ENCODE measurements at places on chromosomes 5 and 9.

DNA sequence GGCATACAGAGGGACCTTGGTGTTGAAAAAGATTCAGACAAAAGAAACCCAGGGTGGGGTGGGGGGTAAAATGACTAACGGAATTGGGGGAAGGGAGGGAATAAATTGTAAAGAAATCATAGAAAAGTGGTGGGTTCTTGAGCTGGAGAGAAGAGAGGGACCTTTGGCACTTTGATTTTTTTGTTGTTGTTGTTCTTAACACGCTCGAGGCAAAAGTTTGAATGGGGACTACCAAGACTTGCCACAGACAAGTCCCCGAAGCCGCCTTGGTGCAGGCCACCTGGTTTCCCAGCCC lies 616 bp downstream of the VCAN start:
- DNase-seq = no peak

GRCh38 chr5:102873379-102873932 lies 118.4 kb downstream of the PAM start:
- no peak for DNase-seq

GRCh38 chr9:80866121-80866520 lies 823.2 kb downstream of the TLE1 start:
- no peak for DNase-seq

DNA sequence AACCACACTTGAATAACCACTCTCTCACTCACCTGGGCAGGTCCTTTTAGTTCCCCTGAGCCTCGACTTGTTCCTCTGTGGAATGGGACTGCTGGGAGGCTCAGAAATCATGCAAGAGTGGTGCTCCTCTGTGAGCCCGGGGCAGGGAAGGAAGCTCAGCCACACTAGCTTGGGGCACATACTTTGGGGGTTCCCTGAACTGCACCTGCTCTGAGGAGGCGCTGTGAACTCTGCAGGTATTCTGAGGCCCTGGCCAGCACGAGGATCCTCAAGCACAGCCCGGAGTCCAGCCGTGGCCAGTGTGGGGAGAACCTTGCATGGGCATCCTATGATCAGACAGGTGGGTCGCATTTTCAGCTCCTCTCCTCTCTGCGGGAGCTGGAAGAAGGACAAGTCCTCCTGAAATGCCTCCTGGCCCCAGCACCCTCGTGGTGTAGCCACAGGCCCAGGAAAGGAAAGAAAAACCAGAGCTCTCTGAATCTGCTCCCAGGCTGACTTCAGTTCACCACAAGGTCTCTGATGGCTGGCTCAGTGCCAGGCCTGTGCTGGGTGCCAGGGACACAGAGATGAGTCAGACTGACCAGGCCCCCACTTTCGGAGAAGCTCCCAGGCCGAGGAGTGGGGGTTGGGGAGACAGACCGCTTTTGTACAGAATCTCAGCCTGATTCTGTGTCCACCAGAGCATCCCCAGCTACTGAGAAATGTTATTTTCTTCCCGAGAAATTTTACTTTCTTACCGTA lies 11.9 kb downstream of the GLIPR2 start:
- DNase-seq = no peak

DNA sequence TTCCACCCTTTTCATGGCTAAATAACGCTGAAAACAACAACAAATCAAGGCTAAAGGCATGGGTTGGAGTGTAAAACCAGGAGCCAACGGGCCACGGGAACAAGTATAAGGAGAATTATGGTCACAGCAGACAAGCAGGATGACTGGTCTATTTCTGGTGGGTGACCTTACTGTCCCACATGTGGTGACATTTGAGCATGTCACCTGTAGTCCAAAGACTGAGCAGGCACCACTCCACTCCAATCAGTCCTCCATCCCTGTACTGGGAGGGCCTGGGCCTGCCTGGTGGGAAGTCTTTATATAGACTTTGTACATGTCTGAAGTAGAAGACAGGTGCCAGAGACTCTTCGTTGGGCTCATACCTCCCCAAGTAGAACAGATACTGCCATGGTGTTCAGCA lies 36.8 kb downstream of the C9orf153 start:
- no peak for DNase-seq

- no peak for DNase-seq
Measured at GRCh38 chr5:68884883-68885282, 208.9 kb upstream of the SLC30A5 start.

DNA sequence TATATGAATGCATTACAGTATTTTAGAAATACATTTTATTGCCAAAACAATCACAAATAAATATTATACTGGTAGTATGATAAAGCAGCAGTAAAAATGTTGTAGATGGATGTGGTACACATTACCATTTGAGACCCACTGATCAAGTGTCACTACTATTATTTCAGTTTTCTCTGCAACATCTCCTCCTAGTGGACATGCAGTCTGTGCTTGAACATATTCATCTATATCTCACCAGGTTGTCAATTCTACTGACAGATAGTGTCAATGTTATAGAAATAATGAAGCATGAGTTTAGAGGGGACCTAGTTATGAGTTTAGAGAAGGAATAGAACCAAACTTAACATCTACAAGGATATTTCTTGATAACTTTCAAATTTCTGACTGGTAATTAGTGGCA lies 39.2 kb upstream of the ELOVL7 start:
- DNase-seq = no peak

- DNase-seq = no peak
Measured at GRCh38 chr5:144072518-144072927, 97.9 kb downstream of the YIPF5 start.

GRCh38 chr5:128645581-128645980 lies 107.5 kb upstream of the FBN2 start:
- no peak for DNase-seq

DNA sequence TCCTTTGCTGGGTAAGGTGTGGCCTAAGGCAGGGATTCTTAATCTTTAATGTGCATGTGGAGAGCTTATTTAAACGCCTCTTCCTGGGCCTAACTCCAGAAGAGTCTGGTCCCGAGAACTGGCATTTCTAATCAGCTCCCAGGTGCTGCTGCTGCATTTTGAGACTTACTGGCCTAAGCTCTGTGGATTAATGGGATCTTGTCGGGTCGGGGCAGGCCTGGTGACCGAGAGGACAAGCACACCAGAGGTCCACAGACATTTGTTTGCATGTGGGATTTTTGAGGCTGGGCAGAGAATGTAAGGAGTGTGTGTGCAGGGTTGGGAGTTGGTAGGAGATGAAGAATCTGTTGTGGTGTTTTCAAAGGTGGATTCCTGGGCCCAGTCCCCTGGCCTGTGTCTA lies 95.0 kb upstream of the DAP start:
- DNase-seq = no peak

DNA sequence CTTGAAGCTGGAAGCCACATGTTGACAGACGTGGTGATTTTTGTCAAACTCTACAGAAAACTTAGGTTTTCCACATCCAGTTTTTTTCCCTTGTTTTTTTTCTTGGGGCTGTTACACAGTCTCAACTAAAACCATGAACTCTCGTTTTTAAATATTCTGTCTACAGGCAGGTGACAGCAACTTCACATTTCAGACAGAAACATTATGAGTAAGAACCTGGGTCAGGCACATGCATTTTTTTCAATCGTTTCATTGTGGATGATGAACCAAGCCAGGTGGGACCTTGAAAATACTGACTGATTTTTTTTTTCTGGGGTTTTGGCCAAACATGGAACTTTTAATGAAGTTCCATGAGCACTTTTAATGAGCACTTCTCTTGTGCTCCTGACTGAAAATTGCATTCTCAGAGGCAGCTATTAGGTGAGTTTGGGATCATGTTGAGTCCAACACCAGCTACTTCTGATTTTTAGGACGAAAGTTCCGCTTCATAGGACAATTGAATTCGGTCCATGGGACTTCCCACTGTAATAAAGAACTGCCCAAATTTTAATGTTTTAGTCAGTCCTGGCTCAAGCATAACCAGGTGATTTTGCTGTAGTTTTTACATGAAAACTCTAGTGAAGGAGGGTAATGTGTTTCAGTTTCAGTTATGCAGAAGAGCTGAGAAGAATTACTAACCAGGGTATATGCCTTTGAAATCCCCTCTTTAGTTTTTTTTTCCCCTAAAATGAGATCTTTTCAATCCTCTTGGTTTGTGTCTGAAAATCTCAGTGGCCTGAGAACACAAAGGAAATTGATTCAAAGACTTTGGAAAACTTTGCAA lies 93.2 kb upstream of the ADAMTS16 start:
- DNase-seq = no peak

- no peak for DNase-seq
Measured at GRCh38 chr5:33692980-33693379, 198.8 kb downstream of the ADAMTS12 start.

GRCh38 chr5:32315221-32316014 lies 2.7 kb upstream of the MTMR12 start:
- no peak for DNase-seq

DNA sequence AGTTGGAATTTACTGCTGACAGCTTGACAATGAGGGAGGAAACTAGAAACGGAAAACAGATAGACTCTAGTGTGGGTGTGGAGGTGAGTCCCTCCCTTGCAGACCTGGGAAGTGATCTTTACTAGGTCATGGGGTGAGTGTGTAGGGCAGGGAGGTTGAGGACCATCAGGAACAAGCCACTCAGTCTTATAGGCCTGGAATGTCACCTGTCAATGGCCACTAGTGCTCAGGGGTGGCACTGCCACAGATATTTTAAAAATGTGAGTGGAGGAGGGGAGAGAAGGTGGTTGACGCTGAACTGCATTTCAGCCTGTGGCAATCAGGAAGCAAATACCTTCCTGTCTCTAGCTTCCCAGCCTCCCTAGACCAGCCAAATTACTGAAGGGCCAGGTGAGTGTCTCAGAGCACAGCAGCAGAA lies 9.0 kb downstream of the OR2S2 start:
- no peak for DNase-seq

- no peak for DNase-seq
Measured at GRCh38 chr5:103800741-103801495, 238.3 kb upstream of the NUDT12 start.

- DNase-seq = peak; percentile 36
Measured at GRCh38 chr5:178576591-178577351, 13.4 kb downstream of the COL23A1 start.

- no peak for DNase-seq
Measured at GRCh38 chr5:170218726-170219125, 14.1 kb upstream of the C5orf58 start.

GRCh38 chr5:73947906-73948640 lies 322.1 kb downstream of the ARHGEF28 start:
- no peak for DNase-seq

- peak; percentile 14 for DNase-seq
Measured at GRCh38 chr9:17135295-17136160, 688 bp downstream of the CNTLN start.

DNA sequence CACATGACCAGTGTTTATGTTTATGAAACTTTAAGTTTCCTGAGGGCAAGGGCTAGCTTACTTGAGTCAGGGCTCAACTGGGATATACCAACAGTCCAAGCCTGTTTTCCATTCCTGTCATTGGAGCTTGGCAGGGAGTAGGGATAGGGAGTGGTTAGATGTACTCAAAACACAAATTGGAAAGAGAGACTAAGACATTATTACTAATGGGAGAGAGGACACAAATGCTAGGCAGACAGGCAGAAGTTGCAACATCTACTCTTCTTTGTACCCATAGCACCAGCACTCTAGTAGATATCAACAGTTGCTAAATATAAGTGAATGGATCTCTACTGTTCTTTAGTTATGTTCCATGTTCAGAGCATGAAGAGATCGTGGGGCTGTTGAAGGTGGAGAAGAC lies 62.8 kb downstream of the NPR3 start:
- DNase-seq = no peak

DNA sequence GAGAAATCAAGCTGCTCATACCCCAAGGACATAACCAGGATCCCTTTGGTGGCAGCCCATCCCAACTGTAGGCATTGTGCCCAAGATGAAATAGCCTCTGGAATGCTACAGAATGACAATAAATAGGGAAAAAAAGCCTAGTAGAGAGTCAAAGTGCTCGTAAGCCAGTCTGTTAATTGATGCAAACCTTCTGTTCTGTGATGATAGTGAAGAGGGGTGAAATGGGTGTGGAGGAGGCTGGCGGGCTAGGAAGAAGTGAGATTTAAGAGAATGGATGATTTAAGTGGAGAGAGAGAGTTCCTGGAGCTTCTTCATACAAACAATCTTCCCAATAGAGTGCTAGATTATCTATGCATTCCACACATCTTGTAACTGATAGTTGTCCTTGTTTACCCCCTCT lies 301.0 kb upstream of the PCSK5 start:
- DNase-seq = no peak

- DNase-seq = no peak
Measured at GRCh38 chr5:163938595-163938994, 433.2 kb downstream of the MAT2B start.

DNA sequence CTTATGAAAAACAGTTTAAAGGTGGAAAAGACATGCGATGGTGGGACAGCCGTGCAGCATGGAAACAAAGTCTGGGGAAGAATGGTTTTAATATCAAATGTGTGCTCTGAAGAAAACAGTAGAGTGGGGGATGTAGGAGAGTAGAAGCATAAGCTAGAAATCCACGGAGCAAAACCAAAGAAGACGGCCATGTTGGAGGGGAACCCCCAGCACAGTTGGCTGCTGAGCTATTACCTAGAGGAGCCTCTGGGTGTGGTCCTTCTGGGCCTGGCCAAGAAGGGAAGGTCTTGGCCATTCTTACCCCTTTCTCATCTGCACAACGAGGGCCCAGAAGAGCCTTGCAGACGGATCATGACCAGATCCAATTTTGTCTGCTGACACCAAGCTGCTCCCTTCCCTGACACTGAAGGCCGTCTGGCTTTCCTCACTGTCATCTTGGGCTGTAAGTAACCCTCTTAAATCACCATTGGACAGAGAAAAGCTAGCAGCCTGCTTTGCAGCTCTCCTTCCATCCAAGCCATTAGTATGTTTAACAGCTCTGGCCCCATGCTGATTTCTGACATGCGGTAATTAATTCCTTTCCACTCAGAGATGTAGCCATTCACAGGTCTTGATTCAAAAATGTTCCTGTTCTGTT lies 189.5 kb downstream of the SEC61B start:
- DNase-seq = no peak

DNA sequence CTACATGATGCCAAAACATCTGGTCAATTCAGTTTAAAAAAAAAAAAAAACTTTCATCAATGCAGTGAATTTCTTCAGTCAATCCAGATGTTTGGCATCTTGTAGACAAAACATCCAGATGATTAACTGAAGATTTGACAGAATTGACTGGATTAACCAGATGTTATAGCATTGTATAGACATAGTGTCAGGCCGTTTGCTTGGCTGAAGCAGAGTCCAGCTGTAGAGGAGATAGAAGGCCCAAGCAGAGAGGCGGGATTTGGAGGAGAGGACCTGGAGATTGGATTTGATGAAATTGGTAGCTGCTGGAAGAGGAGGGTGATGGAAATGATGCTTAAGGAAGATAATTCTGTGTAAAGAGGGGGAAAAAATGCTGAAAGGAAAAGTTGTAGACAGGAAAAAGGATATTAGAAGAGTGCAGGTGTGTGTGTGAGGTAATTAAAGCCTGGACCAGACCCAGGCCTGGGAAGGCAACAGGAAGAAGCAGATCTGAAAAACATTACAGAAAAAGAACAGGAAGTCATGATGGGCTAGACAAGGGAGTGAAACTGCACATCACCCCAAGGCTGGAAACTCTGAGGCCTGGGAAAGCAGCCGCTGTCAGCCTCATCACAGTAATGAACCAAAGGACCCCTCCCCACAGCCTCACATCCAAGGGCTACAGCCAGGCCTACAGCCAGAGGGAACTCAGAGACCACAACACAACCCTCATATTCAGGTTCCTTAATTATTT lies 258.3 kb downstream of the CWC27 start:
- DNase-seq = no peak

- DNase-seq = no peak
Measured at GRCh38 chr5:118326481-118327045, 661.8 kb downstream of the DTWD2 start.

- no peak for DNase-seq
Measured at GRCh38 chr5:65695162-65695755, 26.6 kb downstream of the SGTB start.

- DNase-seq = no peak
Measured at GRCh38 chr9:127805620-127806019, 2.9 kb downstream of the FPGS start.

- DNase-seq = no peak
Measured at GRCh38 chr5:140298183-140298601, 4.7 kb downstream of the PFDN1 start.

Measured in progenitor cell of endocrine pancreas (in vitro differentiated cells).